Activated T-cell treated with anti-CD3 and anti-CD28 coated beads, Interleukin-2, amount 50 U/mL, for 72 hours (primary cell): ENCODE measurements at places on chromosomes 11 and 22. TPM values are rescaled to one million over a fixed set of nuclear protein-coding genes. Genes with fewer than 3 reads are reported as not detected.

- DNase-seq = no peak
These were observed 76.9 kb upstream of the ANO1 start for GRCh38 chr11:70001246-70001645.

ANKK1 gene
- 0.79 TPM for total RNA-seq

NAT10 gene
- 77.0 TPM for total RNA-seq

DNA sequence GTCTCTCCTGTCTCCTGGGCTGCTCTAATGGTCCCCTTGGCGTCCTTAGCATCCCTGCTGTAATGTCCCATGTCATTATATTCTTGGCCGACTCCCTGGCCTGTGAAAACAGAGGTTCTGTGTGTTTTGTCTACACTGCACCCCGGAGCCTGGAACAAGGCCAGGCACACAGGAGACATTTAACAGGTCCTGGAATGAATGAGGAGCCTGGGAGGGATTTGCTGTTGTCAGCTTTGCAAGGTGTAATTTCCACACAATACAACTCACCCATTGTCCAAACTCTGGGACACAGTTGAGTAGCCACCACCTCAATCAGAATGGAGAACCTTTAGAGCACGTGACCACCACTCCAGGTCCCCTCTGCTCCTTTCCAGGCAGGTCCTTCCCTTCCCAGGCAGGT is 14.9 kb upstream of the PDGFB start:
- DNase-seq = no peak
